NCI-H187 treated with DMSO at 0.1 percent for 48 hours (cell line): ENCODE measurements at places on chromosomes 1 and 21.

GRCh38 chr1:21668951-21669257 is 253 bp downstream of the RAP1GAP start:
- DNase-seq: no peak

DNA sequence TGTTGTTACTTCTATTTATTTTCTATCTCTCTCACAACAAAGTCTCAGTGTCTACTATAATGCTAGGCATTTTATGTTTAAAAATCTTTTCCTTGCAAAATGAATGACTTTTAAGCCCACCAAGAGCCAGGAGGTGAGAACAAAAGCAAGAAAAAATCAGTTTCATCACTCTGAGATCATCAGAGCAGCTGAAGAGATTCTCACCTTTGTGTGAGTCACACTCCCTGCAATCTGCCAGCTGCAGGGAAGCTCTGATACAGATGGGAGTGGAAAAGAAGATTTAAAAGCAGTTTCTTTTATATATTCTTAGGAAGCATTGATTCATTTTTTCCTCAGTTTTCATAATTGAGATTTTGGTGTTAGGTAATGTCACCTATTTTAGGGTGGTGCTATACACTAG is 107.6 kb downstream of the LHX9 start:
- no peak for DNase-seq

- DNase-seq: no peak
Measured at GRCh38 chr1:99177465-99177864, 86.8 kb upstream of the PLPPR4 start.

- no peak for DNase-seq
Measured at GRCh38 chr21:32687643-32688345, 40.0 kb downstream of the SYNJ1 start.

DNA sequence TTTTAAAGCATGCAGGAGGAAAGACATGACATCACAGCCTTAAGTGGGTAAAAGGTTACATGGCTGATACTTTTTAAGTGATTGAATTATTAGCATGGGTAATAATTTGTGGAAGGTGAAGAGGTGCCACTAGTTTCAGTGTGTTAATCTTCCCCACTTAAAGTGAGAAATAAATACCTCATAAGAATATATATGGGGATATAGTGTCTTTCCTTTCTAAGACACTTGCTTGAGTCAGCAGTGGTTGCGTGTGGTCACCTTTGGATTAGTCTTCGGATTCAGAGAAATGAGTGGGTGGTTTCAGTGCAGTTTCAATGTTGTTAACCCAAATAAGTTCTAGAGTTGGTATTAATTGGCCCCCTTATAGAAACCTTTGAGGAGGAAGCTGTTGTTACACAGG is 94.1 kb downstream of the ADGRL2 start:
- DNase-seq: no peak

- no peak for DNase-seq
Measured at GRCh38 chr1:1206966-1207531, 657 bp upstream of the TNFRSF18 start.

GRCh38 chr1:106907795-106908194 is 148.7 kb upstream of the PRMT6 start:
- no peak for DNase-seq

DNA sequence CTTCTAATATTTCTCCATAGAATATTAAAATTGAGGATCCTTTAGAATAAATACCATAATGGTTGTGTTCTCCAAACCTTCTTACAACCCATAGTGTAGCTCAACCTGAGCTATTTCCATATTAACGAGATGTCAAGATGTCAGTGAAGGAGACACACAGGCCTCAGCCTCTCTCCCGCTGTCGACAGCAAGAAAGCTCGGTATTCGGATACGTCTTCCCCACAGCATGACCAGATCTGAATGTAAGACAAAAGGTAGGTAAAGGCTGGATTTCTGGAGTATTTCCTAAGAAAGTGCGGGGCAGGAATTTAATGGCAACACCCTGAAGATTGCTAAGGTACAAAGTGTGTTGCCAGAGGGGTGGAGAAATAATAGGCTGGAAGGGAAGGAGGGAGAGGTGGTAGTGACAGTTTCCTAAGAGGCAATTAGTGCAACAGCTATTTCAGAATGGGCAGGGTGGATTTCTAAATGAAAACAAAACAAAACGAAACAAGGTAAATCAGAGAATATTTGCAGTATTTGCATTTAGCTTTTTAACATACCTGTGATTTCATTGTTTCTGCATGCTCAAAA is 1.7 kb downstream of the ADSS2 start:
- no peak for DNase-seq

- no peak for DNase-seq
Measured at GRCh38 chr1:170296642-170297041, 150.9 kb downstream of the NTMT2 start.

DNA sequence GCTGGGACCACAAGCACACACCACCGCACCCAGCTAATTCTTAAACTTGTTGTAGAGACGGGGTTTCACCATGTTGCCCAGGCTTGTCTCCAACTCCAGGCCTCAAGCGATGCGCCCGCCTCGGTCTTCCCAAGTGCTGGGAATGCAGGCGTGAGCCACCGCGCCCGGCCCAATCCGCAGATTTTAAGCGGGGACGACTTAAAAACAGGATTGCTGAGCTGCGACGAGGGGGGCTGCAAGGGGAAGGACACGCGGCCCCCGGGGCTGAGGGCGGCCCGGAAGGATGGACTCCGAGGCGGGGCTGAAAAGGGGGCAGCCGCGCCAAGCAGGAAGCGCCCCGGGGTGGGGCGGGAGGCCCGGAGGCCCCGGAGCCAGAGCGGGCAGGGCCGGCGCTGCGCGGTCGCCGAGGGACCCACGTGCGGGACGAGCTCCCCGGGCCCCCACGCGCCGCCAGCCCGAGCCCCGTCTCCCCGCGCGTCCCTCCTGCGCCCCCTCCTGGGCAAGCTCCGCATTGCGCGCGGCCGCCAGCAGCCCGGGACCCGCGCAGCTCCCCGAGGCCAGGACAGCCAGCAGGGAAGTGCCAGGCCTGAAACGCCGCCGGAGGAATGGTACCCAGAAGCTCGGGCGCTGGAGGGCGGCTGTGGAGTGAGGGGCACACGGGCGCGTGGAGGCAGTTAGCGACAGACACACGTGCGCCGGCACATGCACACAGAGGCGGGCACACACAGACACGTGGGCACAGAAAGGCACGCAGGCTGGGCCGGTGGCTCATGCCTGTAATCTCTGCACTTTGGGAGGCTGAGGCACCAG is 5.5 kb upstream of the PRKCZ start:
- DNase-seq: no peak

DNA sequence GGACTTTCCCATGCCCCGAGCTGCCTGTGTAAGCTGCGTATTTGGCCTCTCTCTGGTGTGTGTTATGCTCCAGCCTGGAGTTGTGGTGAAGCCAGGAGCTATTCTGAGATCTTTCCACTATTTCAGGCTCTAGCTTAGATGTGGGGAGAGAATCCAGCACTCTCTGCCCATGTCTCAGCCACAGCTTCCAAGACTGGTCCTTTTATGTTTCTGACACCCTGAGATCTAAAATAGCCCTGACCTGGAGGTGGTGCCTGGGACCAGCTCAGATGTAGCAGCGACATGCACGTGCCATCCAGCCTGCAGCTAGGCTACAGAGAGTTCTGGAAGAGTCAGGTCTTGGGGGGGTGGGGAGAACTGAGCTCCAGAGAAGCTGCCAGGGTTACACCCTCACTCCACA is 76.5 kb downstream of the TENT5C start:
- DNase-seq: no peak

GRCh38 chr1:25246600-25247023 is 642 bp downstream of the RSRP1 start:
- no peak for DNase-seq

DNA sequence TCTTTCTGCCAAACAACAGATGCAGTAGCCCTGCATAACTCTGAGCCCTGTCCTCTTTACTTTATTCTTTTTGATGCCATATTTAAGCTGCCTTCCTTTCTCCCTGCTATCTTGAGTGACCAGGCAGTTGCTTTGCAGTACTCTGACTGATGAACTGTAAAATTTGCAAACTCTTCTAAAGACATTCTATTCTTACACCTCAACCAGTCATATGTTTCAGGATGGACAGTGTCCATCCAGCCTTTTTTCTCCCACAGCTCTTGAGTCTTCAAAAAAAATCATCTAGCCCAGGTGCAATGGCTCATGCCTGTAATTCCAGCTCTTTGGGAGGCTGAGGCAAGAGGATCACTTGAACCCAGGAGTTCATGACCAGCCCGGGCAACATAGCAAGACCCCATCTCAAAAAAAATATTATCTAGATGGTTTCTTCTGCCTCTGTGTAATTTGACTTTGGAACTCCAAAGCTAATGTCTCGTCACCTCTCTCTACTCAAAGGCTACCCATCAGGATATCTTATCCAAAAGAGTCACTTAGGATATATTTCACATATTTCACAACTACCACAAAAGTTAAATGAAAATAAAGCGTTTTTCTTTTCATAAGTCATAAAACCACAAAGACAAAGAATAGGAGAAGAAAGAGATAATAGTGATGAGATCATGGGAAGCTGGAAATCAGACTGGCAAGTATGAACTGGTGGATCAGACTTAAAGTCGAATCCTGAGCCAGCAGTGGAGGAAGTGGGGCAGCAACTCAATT is 54.6 kb upstream of the IPO9 start:
- DNase-seq: no peak

DNA sequence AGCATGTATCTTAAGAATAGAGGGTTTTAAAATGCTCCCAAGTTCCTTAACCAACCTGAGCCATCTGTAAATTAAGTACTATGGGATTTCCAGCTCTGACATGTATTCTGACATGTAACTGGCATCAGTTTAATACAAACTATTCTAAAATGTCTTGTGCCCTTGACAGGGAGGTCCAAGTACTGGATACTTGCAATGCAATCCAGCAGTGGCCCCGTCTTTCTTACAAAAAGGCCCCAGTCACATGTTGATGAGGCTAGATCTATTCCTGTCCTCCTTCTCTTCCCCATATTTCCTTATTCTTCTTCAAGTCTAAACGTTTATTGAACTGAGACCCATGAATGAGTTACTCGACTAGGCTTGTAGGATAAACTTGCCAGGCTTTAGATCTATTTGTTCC is 46.4 kb downstream of the MRPL39 start:
- no peak for DNase-seq

GRCh38 chr21:18970941-18971340 is 567.4 kb upstream of the TMPRSS15 start:
- no peak for DNase-seq

DNA sequence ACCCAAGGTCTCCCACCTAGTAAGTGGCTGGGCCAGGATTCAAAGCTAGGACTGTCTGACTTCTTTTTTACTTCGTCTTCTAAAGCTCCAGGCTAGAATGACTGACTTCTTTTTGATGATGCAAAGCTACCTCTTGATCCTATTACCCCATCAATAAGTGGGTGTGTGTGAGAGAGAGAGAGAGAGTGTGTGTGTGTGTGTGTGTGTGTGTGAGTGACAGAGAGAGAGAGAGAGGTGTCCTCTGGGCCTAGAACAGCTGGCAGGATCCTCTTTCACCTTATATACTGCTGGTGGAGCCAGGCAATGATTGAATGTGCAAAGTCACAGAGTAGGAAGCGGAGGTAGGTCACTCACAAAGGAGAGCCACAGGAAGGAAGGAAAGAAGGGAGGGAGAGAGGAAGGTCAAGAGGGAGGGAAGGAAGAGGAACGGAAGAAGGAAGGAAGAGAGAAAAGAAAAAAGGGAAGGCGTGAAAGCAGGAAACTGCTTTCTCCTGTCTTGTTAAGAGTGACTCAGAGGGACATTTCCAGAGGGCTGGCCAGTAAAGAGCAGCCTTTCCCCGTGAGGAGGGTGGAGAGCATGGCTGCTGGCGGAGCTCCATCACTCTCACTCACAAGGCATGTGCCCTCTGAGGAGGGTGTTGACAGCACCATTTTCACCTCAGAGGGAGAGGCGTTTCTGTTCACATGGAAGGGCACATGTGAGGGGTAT is 68.9 kb downstream of the CDC7 start:
- DNase-seq: no peak

DNA sequence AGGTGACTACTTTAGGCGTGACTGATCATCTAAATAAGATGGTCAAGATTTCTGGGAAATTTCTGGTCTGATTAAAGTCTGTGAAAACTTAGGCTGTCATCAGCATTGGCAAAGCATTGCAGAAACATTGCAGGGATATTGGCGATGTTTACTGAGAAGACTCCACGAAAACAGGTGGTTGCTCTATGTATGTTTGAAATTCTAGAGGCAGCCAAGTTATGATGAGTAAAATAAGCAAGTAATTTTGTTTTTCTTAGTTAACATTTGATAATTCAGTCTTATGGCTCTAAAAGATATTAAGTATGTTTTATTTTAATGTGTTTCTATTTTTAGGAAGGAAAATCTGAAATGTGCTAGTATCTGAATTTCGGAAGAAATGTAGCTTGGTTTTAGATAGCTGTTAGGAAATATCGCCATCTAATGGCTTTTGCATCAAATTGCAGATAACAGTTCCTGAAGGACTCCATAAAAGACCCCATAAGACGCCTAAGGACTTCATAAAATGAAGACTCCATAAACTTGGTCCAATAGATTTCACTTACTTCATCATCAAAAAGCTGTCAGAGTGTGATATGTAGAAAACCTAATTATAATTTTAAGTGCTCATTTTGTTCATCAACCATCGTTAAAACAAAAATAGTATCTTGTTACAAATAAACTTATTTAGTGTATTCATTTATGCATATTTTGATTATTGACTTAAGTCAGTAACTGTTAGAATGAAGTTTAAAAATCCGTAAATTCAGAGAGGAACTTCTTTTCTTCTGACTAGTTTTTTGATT is 344.6 kb downstream of the RYR2 start:
- DNase-seq: no peak

DNA sequence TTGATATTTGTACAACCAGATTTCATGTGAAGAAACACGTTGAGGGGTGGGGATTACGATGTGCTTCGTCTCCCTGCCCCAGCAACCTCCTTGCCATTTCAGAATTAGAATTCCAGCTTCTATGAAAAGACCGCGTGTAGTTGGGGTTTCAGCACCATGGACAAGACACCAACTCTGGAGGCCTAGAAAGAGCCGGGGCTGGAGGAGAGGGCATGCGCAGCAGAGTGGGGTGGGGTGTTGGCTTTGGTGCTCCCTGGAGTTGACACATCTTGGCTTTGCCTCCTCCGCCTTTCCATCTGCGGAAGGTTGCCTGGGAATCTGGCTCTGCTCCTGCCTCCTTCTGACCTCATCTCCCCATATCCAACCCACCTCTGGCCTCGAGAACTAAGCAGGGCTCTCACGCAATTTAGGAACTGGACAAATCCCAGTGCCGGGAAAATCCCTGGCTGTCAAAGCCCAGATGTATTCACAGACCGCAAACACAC is 11.8 kb downstream of the HTR6 start:
- DNase-seq: no peak

GRCh38 chr1:31593136-31593665 is 16.9 kb downstream of the TINAGL1 start:
- no peak for DNase-seq

DNA sequence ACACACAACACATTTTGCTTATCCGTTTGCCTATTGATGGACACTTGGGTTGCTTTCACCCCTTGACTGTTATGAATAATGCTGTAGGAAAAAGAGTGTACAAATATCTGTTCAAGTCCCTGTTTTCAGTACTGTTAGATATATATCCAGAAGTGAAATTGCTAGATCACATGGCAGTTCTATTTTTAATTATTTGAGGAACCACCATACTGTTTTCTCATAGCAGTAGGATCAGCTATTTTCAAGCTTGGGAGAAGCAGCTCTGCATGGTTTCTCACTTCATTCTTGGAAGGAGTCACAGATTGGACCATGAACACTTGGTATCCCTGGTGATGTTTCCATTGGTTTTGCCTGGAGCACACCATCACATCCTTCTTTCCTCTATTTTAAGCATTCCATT is 114.4 kb upstream of the ZP4 start:
- DNase-seq: no peak

- no peak for DNase-seq
Measured at GRCh38 chr1:91173346-91173890, 151.6 kb upstream of the ZNF644 start.

GRCh38 chr1:231460614-231461013 is 38.5 kb upstream of the EGLN1 start:
- no peak for DNase-seq
